ENCODE measurements at places on chromosomes 7 and 10.

- no peak for DNase-seq
These were observed 53.6 kb downstream of the MKLN1 start for GRCh38 chr7:131381069-131381838.

DNA sequence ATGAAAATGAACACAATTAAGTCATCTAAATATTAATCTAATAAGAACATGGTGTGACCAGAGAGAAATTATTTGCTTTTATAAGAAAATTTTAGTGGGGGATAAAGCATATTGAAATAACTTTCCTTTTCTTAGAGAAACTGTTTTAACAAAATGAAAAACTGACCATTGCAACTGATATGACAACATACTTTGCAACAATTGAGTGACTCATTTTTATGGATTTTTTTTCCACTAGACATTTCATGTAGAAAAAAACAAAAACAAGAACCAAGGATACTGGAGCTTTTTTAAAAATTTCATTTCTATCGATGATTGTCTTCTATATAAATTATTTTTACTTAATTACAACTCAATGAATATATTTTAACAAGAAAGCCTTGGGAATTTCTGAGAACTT lies 90.0 kb downstream of the C1GALT1 start:
- DNase-seq, result no peak

DNA sequence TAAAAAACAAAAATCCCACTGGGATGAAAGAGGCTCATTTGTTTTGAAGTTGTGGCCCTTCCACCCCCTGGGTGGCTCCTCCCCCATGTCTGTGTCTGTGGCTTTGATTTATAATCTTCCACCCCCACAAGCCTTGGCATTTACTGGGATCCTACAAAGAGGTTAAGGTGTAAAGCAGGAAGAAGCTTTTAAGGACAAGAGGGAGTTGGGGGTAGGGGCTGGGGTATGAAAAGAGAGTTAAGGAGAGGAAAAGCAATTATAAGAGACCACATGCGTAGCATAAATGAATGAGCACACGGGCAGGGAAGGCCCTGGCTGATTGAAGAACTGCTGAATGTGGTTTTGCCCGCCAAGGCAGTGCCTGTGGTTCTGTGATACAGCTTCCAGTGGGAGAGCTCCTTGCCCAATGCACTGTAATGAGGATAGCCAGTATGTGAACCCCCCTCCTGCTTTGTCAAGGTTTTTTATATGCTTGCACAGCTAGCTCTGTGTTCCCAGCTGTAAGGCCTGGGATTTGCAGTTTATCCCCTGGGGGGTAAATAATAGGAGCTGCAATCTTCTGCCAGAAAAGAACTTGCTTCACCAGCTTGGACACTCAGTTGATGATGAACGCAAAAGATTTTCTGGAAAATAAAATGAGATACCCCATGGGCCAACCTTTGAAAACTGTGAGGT lies 34.7 kb upstream of the KMT2E start:
- DNase-seq, result no peak

DNA sequence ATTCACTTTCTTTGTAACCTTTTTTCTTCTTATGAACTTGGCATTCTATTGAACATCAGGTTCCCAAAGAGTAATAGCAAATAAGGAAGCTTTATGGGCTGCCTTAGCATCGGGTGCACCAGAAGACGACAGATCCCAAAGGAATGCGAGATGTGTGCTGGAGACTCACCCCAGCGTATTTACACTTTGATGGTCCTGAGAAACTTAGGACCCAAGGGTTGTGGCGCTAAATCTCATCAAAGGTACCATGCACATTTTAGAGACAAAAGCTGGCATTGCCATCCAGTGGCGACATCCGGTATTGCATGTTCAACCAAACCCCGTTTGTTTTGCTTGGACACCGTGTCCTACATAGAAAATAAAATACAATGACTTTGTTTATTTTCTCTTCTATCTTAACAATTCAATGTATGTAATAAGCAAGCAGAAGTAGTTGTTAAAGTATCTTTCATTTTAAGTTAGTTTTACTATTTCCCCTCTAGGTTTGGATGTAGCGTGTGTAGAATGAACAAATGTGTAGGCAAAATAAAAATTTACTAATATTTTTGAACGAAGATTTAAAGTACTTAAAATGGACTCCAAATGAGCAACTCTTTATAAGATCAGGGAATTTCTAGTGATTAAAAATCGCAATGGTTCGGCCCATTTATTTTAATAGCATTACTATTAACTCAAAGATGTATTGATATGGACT lies 1154.8 kb downstream of the GATA3 start:
- DNase-seq, result peak; percentile 66

- no peak for DNase-seq
These were observed 1017.6 kb downstream of the SORCS3 start for GRCh38 chr10:105658696-105659095.

DNA sequence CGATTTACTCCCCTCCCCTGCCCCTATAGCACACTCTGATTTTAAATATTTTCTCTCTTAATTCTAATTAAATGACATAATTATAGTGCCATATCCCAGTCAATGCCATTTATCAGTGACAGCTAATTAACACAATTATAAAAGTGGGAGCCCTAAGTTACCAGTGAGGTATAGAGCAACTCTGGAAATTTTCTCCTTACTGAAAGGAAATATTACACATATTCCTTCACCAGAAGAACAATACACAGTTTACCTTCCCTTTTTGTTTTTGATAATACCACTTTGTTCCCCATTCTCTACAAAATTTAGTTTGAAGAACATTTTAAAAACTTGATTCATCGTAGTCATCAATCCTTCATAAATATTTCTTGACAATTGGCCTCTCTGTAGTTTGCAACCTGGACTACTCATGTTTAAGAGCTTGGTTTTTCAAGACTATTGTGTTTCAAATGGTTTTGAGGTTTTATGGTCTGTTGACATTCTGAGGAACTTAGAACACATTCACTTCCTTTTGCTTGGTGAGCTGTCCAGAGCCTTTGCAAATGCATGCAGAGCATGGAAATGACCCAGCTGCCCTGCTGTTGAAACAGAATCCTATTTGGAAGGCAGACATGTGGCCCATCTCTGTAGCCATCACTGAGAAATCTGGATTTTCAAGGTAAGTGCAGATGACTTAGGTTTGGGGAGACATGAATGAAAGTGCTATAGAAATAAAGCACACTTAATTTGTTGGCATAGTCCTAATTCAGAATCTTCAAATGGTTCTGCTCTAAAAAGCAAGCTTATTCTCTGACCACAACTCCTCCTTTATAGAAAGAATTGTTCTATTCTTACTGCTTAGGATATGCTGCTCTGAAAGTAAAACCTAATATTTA lies at the start of gene GPR141:
Gene GPR141, plus strand, starts transcription at position 521 of the 875 bp plus-strand sequence. CDS start 56,628 bp downstream, outside the sequence.
- no peak for DNase-seq
